Esophagus mucosa (tissue), 1 donor: ENCODE measurements at places on chromosomes 4 and X. TPM values are rescaled to one million over a fixed set of nuclear protein-coding genes. Genes with fewer than 3 reads are reported as not detected.

DNA sequence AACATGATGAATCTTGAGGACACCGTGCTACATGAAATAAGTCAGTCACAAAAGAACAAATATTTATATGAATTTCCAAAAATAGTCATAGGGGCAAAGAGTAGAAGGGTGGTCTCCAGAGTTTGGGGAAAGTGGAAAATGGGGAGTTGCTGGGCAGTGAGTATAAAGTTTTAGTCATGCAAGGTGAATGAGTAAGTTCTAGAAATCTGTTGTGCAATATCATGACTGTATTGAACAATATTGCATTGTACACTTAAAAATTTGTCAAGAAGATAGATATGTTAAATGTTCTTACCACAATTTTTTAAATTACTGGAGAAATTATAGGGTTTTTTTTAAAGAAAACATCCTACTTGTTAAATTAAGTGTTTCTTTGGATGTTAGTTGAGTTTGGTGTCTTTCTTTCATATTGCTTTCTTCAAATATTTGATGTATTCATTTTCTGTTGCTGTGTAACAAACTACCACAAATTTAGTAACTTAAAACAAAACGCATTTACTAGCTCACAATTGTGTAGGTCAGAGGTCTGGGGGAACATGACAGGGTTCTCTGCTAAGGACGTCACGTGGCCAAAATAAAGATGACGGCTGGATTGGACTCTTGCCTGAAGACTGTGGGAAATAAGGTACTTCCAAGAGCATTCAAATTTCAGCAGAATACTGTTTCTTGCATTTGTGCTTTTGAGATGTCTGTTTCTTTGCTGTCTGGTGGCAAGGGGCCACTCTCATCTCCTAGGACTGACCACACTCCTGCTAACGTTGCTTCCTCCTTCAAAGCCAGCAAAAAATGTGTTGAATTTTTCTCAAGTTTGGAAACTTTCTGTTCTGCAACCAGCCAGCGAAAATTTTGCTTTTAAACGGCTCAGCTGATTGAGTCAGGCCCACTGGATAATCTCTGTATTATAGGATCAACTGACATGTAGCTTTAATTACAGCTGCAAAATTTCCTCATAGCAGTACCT lies 76.7 kb downstream of the CPEB2 start:
- ATAC-seq, result peak; percentile 77

- ATAC-seq, result no peak
Observed at GRCh38 chr4:141567326-141567915, 69.0 kb upstream of the IL15 start.

DNA sequence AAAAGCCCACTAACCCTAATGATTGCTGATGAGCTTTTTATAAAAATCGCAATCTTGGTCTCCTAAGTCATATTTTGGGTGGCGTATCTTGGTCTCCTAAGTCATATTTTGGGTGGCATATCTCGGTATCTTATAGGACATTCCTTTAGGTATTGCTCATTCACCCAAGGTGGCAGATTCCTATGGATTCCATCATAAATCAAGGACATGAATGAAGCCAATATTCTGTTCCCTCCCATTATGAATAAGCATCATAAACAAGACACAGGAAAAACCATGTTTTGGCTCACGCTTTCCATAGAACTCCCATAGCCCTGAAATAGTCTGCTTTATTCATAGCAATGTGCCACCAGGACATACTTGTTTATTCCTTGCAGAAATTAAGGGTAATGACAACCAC lies 95.0 kb upstream of the CD99 start:
- ATAC-seq, result no peak

The CTAG2 gene
- not detected for total RNA-seq

GRCh38 chrX:68177542-68177941 lies 255.8 kb downstream of the OPHN1 start:
- no peak for ATAC-seq

GRCh38 chrX:24566240-24566639 lies 80.9 kb downstream of the PCYT1B start:
- no peak for ATAC-seq

DNA sequence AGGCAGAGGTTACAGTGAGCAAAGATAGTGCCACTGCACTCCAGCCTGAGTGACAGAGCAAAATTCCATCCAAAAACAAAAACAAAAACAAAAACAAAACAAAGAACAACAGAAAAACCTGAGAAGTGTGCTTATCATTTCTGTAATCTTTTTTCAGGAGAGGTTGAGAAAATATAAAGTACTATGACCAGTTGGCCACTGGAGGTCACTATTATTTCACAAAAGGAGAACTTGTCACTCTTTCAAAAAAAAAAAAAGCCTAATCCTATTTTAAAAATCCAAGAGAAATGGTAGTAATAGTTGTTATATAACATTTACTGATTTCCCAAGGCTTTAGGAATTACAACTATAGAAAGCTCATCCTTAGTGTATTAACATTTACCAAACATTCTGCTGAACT lies 24.9 kb upstream of the RNF150 start:
- ATAC-seq, result no peak

DNA sequence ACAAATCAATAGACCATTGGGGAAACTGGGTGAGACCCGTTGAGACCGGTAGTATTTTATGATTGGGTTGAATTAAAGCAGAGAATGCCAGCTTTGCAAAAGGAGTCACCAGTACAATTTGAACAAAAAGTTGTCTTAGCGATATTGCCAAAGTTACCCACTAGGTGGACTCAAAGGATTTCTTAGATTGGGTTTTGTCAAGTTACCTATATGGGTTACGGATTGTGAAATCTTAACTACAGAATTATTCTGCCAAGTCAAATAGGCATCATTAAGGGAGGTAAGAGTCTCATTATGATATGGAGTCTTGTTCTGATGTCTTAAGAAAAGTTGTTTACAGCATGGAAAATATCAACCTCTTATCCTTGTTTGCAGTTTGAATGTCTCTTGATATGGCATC lies 15.0 kb upstream of the CT47A1 start:
- ATAC-seq, result no peak

GRCh38 chrX:116749943-116750342 lies 287.2 kb upstream of the CT83 start:
- ATAC-seq, result peak; percentile 69
